Putamen (tissue), 1 donor: ENCODE measurements at places on chromosomes 4 and X.

- peak; percentile 3 for DNase-seq
Measured at GRCh38 chrX:19924285-19924684, 36.9 kb upstream of the SH3KBP1 start.

- DNase-seq = no peak
Measured at GRCh38 chr4:71441186-71442169, 102.7 kb downstream of the SLC4A4 start.

DNA sequence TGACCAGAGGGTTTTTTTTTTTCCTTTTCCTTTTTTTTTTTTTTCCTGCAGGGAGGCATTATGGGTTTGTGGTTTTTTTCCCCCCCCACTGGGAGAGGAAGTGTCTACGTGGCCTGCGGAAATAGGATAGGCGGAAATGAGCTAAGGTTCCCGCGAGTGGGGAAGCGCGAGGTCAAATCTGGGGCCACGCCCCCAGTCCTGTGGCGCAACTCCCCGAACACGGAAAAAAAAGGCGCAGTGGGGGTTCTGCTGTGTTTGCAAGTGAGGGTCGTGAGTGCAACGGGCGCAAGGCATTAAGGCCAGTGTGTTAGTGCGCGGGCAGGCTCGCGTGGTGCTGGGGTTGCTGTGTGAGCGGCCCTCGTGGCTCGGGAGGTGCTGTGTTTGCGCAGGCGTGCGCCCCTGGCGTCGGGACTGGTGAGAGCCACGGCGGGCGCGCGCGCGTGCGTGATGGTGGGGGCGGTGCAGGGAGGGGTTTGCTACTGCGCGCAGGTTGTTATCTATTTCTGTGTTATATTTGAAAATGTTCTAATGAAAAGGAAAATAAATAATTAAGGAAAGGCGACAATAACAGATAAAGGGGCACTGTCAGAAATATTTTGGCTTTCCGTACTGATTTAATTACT is 685 bp upstream of the MORF4L2 start:
- DNase-seq = peak; percentile 85

DNA sequence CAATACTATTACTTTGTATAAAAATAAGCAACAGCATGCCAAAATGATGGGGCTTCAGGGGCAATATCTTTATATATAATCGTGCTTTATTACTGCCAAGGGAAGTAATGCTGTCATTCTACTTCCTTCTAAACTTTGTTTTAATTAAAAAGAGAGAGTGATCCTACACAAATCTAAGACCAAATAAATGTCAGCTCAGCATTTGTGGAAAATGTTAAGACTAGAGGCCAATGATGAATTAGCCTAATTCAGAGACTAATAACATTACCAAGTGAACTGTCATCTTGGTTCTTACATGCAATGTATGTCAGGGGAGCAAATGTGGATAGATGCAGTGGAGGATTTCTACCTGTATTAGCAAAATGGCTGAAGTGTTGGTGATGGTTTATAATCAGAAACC is 166.4 kb upstream of the PTCHD1 start:
- no peak for DNase-seq

- DNase-seq = no peak
Measured at GRCh38 chr4:168451331-168451730, 29.0 kb downstream of the DDX60L start.

GRCh38 chr4:114527637-114528036 is 71.0 kb upstream of the UGT8 start:
- no peak for DNase-seq

- no peak for DNase-seq
Measured at GRCh38 chr4:77920371-77920770, 57.7 kb downstream of the MRPL1 start.

DNA sequence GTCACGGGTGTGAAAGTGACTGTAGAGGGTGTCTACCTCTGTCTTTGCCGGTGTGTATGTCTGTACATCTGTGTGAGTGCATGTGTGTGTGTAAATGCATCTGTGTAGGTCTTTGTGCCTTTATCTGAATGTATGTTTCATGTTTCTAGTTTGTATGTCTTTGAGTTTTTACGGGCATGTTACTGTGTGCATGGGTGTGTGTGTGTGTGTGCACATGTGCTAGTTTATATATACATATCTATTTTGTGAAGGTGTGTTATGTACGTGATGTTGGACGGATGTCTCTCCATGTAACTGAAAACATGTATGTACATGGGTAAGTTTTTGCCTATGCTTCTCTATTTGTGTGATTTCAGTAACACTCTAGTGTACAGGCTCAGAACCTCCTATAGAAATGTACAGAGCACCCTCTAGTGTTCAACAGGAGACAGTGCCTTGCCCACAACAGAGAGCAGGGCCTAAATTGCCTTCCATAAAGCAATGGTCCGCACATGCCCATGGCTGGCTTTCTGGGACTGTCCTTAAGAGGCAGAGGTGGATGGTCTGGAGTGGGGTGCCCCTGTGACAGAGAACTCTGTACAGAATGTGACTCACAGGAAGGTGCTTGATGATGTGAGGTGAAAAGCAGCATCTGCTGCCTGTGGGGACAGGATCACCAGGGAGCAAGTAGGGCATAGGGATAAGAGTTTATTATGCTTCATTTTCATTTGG is 343.5 kb downstream of the RAPGEF2 start:
- DNase-seq = peak; percentile 73

GRCh38 chrX:31715675-31716074 is 643.8 kb upstream of the FTHL17 start:
- no peak for DNase-seq

DNA sequence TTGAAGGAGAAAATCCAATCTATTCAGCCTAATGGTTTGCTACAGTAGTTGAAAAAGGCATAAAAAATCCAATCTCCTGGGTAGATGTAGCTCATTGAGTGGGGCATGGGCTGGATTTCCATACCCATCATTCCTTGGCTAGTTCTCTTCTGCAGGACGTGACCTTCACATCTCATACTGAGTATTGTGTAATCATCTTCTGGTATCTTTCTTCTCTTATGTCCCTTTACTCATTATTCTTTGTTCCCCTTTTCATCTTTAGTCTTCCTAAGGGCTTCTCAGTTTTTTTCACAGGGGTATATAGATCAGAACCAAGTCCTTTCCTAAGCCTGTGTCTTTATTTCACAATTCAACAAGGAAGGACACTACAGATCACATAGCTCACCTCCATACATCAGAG is 727.6 kb upstream of the MAGEB2 start:
- no peak for DNase-seq

GRCh38 chrX:132294776-132295495 is 75.7 kb upstream of the RAP2C start:
- DNase-seq = no peak

- no peak for DNase-seq
Measured at GRCh38 chr4:128332081-128332480, 44.5 kb upstream of the PGRMC2 start.

- DNase-seq = no peak
Measured at GRCh38 chr4:39320381-39321115, 45.6 kb downstream of the RFC1 start.

- no peak for DNase-seq
Measured at GRCh38 chr4:23202712-23203247, 510.0 kb downstream of the GBA3 start.

DNA sequence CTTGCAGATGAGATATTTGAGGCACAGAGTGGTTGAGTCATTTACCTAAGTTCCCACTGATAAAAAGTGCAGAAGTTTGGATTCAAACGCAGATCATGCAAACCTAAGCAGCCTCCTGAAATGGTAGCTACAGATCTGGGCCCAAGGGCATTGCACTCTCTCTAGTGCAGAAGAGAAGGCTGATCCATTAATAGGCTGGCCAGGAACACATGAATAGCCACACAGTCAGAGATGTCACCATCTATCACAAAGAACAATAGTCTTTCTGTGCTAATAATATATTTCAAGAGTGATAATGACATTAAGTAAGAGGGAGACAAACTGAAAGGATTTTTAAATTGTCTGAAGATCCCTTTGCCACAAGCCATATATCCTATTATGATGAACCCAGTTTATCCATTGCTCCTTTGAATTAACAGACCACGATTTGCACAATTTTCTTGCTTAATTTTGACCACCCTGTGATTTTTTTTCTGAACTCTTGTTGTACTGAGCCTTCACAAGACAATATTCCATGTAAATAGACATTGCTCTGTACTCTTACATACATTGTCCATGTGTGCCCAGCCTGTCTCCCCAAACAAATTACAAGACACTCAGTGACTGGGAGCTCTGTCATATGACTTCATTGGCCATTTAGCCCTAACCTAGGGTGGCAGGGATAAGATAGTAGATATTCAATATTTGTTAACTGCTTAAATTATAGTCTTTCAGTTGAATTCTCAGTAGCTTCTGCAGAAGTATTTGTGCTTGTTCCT is 112.4 kb upstream of the RBPJ start:
- DNase-seq = peak; percentile 82

GRCh38 chrX:15160558-15161095 is 109.3 kb downstream of the ASB9 start:
- DNase-seq = no peak

- no peak for DNase-seq
Measured at GRCh38 chrX:24448762-24449250, 16.3 kb upstream of the PDK3 start.

- DNase-seq = no peak
Measured at GRCh38 chrX:17547658-17548057, 172.7 kb downstream of the NHS start.

GRCh38 chr4:136741468-136741867 is 790.8 kb downstream of the PCDH18 start:
- no peak for DNase-seq

DNA sequence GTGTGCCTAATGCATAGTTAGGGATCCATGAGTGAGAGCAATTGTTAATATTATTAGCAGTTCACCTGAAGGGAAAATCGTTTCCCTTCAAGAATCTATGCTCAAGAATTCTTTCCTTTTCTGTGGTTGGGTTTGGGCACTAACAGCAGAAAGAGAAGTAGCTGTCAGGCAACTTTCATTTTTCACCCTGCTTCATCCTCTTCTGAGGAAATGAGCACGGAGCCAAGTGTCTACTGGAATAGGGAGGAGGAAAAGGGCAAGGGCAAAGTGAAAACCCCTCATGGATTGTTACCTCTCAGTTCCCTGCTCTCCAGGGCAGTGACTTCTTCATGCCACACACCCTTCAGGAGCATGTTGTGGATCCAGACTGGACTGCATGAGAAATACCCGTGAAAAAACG is 2.6 kb upstream of the HPGDS start:
- DNase-seq = peak; percentile 7

GRCh38 chr4:85416094-85416493 is 58.9 kb upstream of the ARHGAP24 start:
- no peak for DNase-seq

- no peak for DNase-seq
Measured at GRCh38 chrX:79645749-79646148, 278.6 kb upstream of the ITM2A start.

GRCh38 chrX:9864011-9864410 is 77.8 kb downstream of the SHROOM2 start:
- DNase-seq = no peak

- DNase-seq = no peak
Measured at GRCh38 chr4:182126603-182127002, 116.6 kb upstream of the TENM3 start.

DNA sequence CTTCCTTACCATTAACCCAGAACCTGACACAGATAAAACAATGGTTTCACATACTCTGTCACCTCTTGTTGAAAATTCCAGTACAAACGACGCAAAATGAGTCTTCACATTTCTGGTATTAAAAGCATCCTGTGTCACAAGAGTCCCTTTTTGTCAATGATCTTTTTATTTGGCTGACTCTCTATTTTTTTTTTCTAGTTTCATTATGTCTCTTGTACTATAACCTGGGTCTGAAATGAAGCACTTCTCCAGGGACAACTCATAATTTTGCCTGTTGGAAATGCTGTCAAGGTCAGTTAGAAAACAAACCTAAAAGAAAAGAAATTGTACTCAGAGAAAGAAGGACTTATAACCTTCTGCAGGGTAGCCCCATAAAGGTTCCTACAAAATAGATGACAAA is 93.1 kb downstream of the NR3C2 start:
- no peak for DNase-seq

GRCh38 chr4:7433376-7434140 is 1.2 kb downstream of the PSAPL1 start:
- DNase-seq = no peak

- no peak for DNase-seq
Measured at GRCh38 chrX:7216981-7217587, 69.1 kb upstream of the PUDP start.

- no peak for DNase-seq
Measured at GRCh38 chr4:53098681-53099121, 236.6 kb downstream of the RASL11B start.

DNA sequence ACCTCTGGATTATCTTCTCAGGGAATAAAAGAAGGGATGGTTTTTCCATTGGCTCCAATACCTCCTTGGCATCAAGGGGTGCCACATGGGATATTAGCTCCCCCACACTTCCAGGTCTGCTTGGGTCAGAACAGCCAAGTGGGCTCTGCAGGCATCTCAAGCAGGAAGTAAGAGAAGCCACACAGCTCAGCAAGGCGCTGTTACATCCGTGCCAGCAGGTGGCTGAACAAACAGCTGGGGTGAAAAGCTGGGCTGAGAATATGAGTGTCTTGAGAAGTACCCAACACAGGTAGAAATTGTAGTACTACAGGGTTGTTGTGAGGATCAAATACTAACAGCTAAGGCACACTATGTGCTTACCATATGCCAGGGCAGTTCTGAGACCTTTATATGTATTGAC is 76.7 kb upstream of the TMEM150C start:
- DNase-seq = no peak

DNA sequence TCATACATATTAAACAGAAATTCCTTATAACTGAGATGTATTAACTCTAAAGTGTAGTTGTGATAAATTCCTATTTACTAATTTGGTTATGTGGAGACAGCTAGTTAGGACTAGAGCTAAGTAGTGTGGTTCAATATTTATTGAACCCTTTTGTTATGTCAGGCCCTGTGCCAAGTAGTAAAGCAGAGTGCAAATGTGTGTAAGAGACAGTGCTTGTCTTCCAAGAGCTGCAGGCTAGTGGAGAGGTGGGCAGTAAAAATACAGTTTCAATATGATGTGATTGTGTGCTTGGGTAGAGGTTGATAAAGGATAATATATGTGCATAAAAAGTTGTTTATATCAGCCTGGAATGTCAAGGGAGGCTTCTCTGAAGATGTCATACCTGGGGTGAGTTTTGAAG is 80.0 kb downstream of the TBC1D19 start:
- no peak for DNase-seq

DNA sequence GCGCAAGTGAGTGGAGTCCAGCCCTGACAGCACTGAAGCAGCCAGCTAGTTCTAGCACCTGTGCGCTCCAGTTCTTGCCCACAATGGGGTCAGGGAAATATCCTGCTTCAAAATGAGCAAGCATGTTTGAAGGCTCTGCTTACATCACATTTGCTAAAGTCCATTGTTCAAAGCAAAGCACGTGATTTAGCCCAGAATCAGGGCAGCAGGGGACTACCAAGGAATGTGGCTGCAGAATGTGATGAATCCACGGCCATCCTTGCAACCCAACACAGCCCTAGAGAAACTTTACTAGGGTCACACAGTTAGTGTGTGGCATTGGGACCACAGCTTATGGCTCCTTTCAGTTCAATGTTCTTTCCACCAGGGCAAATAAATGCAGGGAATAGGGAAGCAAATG is 47.3 kb upstream of the SMIM31 start:
- DNase-seq = no peak

GRCh38 chrX:24424948-24425347 is 40.1 kb upstream of the PDK3 start:
- peak; percentile 8 for DNase-seq

GRCh38 chr4:113823291-113823659 is 61.7 kb upstream of the CAMK2D start:
- DNase-seq = no peak

- DNase-seq = no peak
Measured at GRCh38 chr4:119858176-119858575, 208.5 kb downstream of the MAD2L1 start.

- DNase-seq = peak; percentile 32
Measured at GRCh38 chr4:139416073-139416673, 37.7 kb upstream of the RAB33B start.
